ENCODE measurements at places on chromosomes 4 and X.

DNA sequence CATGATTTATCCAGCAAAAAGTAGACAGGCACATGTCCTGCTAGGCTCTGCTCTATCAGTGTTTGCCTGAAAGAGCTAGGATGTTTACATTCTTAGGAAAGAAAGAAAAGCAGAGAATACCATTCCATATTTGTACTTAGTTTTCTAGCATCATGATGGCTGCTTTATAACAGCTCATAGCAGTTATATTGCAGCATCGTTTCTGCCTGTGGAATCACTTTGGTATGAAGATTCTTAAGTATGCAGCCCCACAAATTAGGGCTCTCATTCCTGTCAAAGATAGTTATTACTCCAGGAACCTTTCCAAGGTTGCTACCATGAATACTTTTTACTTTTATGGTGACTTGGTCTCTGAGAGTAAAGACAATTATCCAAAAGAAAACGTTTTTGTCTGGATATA lies 119.0 kb upstream of the MYOZ2 start:
- no peaks in the 10 kb centered on the region for H3K27me3 ChIP-seq
- H3K4me3 ChIP-seq, result no peak overlapping the region
- no peaks in the 10 kb centered on the region for H3K36me3 ChIP-seq
- H3K27ac ChIP-seq, result no peak overlapping the region
- no peak for DNase-seq

- no peaks in the 10 kb centered on the region for H3K27me3 ChIP-seq
- no peaks in the 10 kb centered on the region for H3K4me1 ChIP-seq
- no peak for DNase-seq
- H3K4me3 ChIP-seq, result no peak overlapping the region
Measured at GRCh38 chr4:162506253-162506652, 342.5 kb upstream of the FSTL5 start.

DNA sequence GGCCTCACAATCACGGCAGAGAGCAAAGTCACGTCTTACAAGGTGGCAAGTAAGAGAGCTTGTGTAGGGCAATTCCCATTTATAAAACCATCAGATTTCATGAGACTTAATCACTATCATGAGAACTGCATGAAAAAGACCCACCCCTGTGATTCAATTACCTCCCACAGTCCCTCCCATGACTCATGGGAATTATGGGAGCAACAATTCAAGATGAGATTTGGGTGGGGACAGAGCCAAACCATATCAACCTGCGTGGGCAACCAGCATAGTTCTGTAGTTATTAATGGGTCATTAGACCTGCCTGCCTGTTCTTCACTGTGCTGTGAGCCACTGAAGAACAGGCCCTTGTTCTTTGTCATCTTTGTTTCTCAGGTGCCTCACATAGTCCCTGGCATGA lies 593.7 kb upstream of the BOD1L1 start:
- no peak for DNase-seq
- H3K27ac ChIP-seq, result no peak overlapping the region
- H3K36me3 ChIP-seq, result no peaks in the 10 kb centered on the region
- H3K4me1 ChIP-seq, result no peaks in the 10 kb centered on the region

GRCh38 chr4:40337051-40337450 lies 1.9 kb downstream of the CHRNA9 start:
- H3K27ac ChIP-seq, result no peak overlapping the region
- DNase-seq, result no peak
- no peaks in the 10 kb centered on the region for H3K36me3 ChIP-seq
- no peak overlapping the region for H3K4me3 ChIP-seq

DNA sequence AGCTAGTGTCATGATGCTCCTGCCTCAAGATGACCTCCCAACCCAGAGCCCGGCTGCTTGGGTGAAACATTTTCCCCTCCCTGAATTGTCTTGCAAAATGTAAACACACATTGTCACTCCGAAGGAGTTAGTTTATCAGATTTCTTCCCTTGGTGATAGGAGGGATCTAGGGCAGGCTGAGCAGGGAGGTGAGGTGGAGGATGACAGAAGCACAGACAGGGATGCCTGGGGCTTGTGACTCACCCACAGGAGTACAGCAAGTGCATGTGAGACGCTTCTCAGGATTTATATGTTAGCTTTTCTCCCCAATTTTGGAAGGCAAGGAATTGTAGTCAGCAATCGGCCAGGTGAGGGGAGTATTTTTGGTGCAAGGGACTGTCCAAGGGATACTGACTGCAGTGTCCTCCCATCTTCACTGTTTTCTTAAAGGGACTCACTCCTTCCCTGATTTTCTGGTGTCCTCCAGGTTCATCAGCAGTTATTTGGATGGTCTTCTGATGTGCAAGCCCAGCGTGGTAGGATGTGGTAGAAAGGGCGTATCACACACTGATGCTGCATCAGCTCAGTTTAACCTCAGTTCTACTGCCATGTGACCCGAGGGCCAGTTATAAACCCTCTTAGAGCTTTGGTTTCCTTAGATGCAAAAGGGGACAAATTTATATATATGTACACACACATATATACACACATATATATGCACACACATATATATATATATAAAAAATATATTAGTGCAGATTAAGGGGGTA lies 46.2 kb upstream of the IGFBP7 start:
- H3K4me3 ChIP-seq, result no peak overlapping the region
- no peaks in the 10 kb centered on the region for H3K4me1 ChIP-seq

- H3K4me1 ChIP-seq, result no peaks in the 10 kb centered on the region
- H3K36me3 ChIP-seq, result no peaks in the 10 kb centered on the region
- no peak overlapping the region for H3K27ac ChIP-seq
- no peak overlapping the region for H3K4me3 ChIP-seq
Measured at GRCh38 chrX:44104699-44105098, 131.5 kb upstream of the NDP start.

DNA sequence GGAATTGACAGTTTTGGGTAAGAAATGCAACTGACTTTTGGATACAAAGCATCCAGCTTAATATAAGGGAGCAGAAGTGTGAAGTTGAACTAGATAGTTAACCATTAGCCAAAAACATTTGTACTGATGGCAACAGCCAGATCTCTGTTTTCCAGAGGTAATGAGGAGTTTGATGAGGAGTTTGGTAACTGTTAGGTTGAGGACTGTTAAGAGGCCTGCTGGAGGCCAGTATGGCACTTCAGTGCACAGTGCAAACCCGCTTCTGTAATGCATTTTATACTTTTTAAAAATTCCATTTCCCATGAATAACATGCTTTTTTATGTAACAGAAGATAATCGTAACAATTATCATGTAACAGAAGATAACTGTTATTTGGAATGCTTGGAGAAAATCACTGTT lies 30.0 kb downstream of the CDKL5 start:
- DNase-seq, result no peak
- H3K27me3 ChIP-seq, result no peaks in the 10 kb centered on the region
- no peaks in the 10 kb centered on the region for H3K36me3 ChIP-seq
- no peak overlapping the region for H3K4me3 ChIP-seq

- no peak overlapping the region for H3K4me3 ChIP-seq
- H3K27me3 ChIP-seq, result peaks cover 69% of the 10 kb centered on the region
- DNase-seq, result no peak
- no peak overlapping the region for H3K27ac ChIP-seq
Measured at GRCh38 chr4:84381759-84382158, 117.3 kb downstream of the NKX6-1 start.

- DNase-seq, result no peak
- no peaks in the 10 kb centered on the region for H3K36me3 ChIP-seq
- no peaks in the 10 kb centered on the region for H3K4me1 ChIP-seq
- H3K27ac ChIP-seq, result no peak overlapping the region
- H3K4me3 ChIP-seq, result no peak overlapping the region
Measured at GRCh38 chrX:115318139-115318538, 28.6 kb downstream of the LUZP4 start.

GRCh38 chr4:43066415-43066814 lies 173.9 kb downstream of the GRXCR1 start:
- no peaks in the 10 kb centered on the region for H3K27me3 ChIP-seq
- no peak overlapping the region for H3K4me3 ChIP-seq
- H3K36me3 ChIP-seq, result no peaks in the 10 kb centered on the region
- no peak for DNase-seq

DNA sequence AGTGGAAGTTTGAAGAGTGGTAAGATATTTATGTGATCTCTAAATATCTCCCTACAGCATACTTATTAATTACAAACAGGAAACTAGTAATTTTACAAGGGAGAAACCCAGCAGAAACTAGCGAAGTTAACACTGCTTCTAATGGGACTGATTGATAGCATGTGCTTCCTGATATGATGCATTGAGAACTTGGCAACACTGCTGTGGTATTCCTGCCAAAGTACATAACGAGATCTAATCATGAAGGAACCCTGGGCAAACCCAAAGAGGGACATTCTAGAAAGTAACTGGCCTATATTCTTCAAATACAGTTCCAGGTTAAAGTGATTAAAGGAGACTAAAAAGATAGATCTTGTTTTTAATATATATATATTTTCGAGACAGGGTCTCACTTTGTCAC lies 4.6 kb upstream of the GPR34 start:
- no peak overlapping the region for H3K4me3 ChIP-seq
- no peaks in the 10 kb centered on the region for H3K27me3 ChIP-seq
- no peaks in the 10 kb centered on the region for H3K4me1 ChIP-seq
- peak; percentile 21 for DNase-seq

- H3K4me1 ChIP-seq, result peaks cover 15% of the 10 kb centered on the region
- peak overlapping the region; percentile 21 for H3K4me3 ChIP-seq
- H3K27me3 ChIP-seq, result no peaks in the 10 kb centered on the region
- no peaks in the 10 kb centered on the region for H3K36me3 ChIP-seq
- no peak for DNase-seq
Measured at GRCh38 chr4:16952896-16953630, 54.6 kb upstream of the LDB2 start.

DNA sequence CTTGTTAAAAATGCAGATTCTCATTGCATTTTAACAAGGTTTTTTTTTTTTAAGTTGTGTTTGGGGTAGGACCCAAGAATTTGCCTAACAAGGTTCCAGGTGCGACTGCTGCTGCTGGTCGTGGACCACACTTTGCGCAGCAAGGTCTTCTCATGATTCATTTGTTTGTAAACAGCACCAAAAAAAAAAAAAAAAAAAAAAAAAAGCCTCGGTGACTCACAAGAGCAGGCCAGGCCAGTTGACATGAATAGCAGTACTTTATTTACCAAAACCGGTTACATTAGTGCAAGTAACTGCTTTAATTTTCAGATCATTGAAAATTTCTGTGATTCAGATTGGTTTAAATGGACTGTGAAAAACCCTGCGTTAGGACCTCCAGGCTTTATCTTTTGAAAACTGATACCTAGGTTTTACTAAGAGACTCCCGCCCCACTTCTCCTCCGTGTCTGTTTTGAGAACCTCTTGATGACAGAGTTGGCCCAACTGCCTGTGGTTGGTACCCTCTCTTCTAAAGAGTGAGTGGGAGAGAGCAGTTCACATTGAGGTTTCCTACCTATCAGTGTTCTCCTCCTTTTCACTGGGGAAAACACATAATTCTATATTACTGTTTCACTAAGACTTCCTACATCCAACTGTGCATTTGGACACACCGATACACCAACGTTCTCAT lies 86.2 kb downstream of the PHEX start:
- no peaks in the 10 kb centered on the region for H3K4me1 ChIP-seq
- H3K27me3 ChIP-seq, result no peaks in the 10 kb centered on the region
- no peaks in the 10 kb centered on the region for H3K36me3 ChIP-seq
- H3K27ac ChIP-seq, result no peak overlapping the region
- no peak for DNase-seq

- no peaks in the 10 kb centered on the region for H3K27me3 ChIP-seq
- H3K36me3 ChIP-seq, result no peaks in the 10 kb centered on the region
- DNase-seq, result peak; percentile 86
- H3K4me1 ChIP-seq, result no peaks in the 10 kb centered on the region
Measured at GRCh38 chrX:11143931-11144678, 33.0 kb downstream of the HCCS start.

- H3K4me3 ChIP-seq, result peak overlapping the region; percentile 14
- H3K4me1 ChIP-seq, result peaks cover 36% of the 10 kb centered on the region
- H3K27me3 ChIP-seq, result no peaks in the 10 kb centered on the region
- DNase-seq, result peak; percentile 27
Measured at GRCh38 chr4:139171876-139172691, 4.9 kb downstream of the ELF2 start.

- no peaks in the 10 kb centered on the region for H3K27me3 ChIP-seq
- H3K36me3 ChIP-seq, result no peaks in the 10 kb centered on the region
- no peak for DNase-seq
- H3K4me1 ChIP-seq, result no peaks in the 10 kb centered on the region
Measured at GRCh38 chr4:95508421-95508820, 40.4 kb downstream of the UNC5C start.

- no peaks in the 10 kb centered on the region for H3K27me3 ChIP-seq
- no peak for DNase-seq
- no peak overlapping the region for H3K27ac ChIP-seq
- H3K4me1 ChIP-seq, result no peaks in the 10 kb centered on the region
Measured at GRCh38 chr4:138030375-138030774, 211.8 kb downstream of the SLC7A11 start.

DNA sequence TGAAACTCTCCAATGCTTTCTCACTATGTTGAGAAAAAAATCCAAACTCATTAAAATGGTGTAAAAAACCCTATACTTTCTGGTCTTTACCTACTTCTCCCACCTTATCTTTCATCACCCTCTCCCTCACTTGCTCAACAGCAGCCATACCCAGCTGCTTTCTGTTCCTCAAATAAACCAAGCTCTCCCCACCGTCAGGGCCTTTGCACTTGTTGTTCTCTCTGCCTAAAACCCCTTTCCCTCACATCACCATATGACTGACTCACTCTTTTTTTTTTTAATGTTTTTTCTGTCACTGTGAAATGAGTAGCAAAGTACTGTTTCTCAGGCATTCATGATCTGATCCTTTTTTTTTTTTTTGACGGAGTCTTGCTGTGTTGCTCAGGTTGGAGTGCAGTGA lies 122.3 kb upstream of the TMEM164 start:
- H3K4me3 ChIP-seq, result no peak overlapping the region
- H3K4me1 ChIP-seq, result peaks cover 5% of the 10 kb centered on the region
- H3K36me3 ChIP-seq, result no peaks in the 10 kb centered on the region
- no peak overlapping the region for H3K27ac ChIP-seq

DNA sequence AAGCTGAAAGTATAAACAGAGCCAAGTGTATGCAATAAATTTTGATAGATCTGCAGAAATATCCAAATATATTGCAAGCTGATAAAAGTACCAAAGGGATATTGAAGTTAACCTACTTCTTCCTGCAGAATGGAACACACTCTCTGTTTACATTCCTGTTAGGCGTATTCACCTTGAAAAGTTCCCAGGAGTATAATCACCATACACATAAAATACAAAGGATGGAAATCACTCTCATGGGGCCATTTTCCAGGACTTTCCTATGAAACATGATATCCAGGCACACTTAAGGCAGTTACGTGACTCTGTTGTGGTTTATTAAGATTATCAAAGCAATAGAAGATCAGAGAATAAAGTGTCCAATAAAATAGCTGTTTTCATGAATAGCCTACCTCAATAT lies 1142.3 kb downstream of the NLGN4X start:
- H3K27ac ChIP-seq, result no peak overlapping the region
- no peak overlapping the region for H3K4me3 ChIP-seq
- no peaks in the 10 kb centered on the region for H3K4me1 ChIP-seq
- H3K36me3 ChIP-seq, result no peaks in the 10 kb centered on the region

GRCh38 chrX:23752740-23753415 lies 9.8 kb upstream of the ACOT9 start:
- no peak overlapping the region for H3K4me3 ChIP-seq
- H3K36me3 ChIP-seq, result no peaks in the 10 kb centered on the region
- no peak overlapping the region for H3K27ac ChIP-seq
- no peaks in the 10 kb centered on the region for H3K27me3 ChIP-seq
- H3K4me1 ChIP-seq, result no peaks in the 10 kb centered on the region

GRCh38 chrX:134287346-134287745 lies 50.4 kb downstream of the CCDC160 start:
- no peak overlapping the region for H3K4me3 ChIP-seq
- H3K4me1 ChIP-seq, result no peaks in the 10 kb centered on the region
- H3K27me3 ChIP-seq, result no peaks in the 10 kb centered on the region
- no peak for DNase-seq
- no peak overlapping the region for H3K27ac ChIP-seq

- no peak overlapping the region for H3K27ac ChIP-seq
- no peak overlapping the region for H3K4me3 ChIP-seq
- H3K36me3 ChIP-seq, result no peaks in the 10 kb centered on the region
- H3K27me3 ChIP-seq, result peaks cover 42% of the 10 kb centered on the region
- no peaks in the 10 kb centered on the region for H3K4me1 ChIP-seq
Measured at GRCh38 chr4:181611033-181611711, 632.0 kb upstream of the TENM3 start.

Data from A673 (cell line).